ENCODE measurements at places on chromosomes 2 and 18.

- DNase-seq = no peak
Observed at GRCh38 chr2:205827809-205828365, 145.6 kb downstream of the NRP2 start.

DNA sequence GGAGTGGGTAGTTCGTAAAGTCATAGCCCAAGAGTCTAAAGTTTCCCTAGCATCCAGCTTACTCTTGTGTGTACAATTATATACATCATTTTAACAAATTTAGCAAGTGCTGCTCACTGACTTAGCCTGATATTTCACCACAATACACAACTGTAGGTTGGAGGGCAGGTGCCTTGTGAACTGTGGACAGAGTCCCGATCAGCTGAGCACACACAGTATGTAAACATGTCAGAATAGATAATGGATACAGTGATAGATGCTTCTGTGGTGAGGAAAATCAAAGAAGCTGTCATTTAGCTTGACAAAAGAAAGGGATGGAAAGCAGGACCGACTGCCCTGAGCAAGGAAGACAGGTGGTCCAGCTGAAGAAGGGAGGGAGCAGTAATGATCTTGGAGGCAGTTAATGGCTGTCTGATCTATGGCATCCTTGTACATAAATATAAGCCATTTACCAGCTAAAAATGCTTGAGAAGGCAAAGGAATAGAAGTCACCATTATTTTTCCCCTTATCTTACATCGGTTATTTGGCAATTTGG lies 372.8 kb upstream of the UBE2E3 start:
- DNase-seq = no peak

DNA sequence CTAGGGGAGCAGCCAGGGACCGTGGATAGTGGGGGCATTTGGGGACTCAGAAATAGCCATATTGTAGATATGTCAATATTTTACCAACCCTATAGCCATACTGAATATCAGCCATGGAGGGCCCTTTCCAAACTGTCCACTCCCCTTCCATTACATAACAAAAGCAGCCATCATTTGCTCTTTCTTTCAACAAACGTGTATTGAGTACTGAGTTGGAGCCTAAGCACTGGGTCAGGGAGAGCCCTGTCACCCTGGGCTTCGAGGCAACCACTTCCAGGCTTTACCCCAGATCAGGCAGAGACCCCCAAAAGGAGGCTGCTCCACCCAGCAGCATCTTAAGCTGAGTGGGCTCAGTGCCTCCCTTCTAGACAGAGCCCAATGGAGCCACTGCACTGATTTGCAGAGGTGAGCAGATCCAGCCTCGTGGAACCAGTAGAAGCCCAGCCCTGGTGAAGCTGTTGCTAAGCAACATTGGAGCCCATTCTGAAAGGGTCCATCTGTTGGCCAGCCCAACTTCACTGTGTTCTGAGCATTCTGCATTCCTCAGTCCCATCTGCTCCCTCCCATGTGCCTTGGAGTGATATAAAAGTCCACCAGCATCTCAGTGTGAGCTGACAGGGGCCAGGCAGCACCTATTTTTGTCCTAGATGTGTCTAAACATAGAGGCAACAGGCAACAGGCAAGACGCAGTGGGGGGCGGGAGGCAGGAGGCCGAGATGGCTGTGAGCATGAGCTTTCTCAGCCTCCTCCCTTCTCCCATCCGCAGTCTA lies 112.1 kb downstream of the PLB1 start:
- no peak for DNase-seq

GRCh38 chr2:195477248-195477995 lies 179.6 kb upstream of the SLC39A10 start:
- DNase-seq = no peak

DNA sequence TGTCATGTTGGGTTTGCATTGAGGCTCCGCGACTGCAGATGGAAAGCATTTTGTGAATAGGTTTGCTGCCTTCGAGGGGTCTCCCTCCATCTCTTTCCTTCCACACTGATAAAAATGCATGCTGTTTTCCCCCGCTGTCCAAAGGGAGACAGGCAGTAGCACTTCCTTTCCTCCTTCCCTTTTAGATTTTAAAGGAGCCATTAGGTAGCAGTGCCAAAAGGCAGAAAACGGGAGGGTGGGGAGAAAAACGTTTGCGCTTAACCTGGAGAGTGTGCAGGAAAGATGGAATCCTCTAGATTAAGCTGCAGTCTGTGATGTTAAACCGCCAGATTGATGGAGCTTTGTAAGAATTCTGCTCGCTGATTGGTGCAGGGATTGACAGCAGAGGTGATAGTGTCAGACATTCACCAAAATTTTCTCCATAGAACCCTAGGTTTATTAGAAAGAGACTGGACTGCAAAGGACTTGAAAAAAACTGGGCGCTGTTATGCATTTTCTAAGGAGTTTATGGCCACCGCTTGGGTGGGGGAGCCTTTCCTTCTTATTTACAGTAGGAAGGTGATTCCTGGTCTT lies 688 bp downstream of the MAPRE2 start:
- no peak for DNase-seq

DNA sequence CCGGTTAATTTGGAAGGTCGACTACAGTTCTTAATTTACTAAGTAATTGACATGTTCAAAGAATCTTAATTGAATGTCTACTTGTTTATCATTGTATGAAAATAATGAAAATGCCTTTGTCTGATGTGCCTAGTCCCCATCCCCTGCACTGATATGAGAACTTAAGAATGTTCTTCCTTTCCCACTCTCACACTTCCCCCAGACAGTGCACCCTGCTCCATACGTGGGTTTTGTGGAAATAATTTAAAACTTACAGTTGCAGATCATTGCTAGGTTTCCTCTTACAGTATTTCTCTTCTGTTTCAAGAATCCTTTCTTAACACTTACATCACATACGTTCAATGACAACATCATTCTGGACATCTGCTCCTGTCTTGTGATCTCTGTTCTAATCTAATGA lies 3.5 kb downstream of the ICOS start:
- no peak for DNase-seq

DNA sequence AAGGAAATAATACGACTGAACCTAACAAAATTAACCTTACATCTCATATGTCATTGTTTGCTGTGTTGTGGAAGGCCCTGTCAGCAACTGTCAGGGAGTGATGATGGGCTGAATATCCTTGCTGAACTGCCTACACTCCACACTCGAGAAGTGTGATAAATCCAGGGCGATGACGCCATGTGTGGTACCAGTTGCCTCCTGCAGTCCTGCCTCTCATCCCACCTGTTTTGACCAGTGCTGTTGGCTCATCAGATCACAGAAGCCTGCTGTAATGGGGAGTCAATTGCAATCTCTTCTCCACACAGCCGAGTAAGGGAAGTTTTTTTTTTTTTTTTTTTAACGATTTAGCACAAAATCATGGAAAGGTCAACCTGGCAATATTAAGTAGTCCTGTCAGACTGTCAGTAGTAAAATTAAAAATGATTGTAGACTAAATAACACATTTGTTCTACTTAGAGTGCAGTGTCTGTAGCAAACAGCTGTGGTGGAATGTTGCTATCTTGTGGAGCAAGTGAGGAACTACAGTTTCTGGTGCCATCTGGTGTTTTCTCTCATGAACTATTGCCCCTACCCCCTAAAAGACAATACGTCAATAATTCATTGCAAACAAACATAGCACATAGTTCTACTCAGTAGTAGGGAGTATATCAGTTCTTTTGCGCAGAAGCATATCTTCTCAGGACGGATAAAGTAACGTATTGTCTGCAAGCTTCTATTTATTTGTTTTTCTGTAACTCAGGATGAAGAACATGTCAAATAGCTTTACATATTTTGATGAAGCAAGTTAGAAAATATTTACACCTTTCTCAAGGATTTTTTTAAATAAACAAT lies 347.6 kb downstream of the CTNNA2 start:
- no peak for DNase-seq

DNA sequence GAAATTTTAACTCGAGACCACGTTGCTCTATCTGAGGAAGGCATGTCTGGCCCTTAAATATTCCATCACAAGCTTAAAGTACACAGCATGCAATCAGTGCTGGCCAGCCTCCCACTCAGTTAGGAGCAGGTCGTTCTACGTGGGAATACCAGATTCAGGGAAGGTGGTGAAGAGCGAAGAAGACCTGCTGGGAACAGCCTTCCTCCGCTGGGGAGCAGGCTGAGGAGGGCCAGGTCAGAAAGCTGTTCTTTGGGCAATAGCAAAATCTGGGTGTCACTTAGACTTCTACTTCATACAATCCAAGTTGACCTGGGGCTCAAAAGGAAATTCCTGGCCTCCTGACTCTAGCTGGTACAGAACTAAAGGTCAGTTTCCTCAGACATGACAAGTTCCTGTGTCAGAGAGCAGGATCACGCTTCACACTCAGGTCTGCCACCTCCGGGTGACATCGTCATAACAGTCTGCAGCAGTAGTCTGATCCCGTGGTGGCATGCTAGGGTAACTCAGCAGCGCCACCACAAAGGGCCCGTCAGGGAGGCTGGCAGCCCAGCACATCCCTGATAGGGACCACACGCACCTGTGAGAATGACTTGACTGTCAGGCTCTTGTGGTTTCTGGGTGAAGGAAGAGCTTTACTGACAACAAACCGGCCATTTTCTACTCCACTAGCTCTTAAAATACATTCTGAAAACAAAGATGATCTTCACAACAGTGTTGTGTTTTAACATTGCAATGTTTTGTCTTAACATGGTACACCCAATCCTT lies 35.2 kb upstream of the NAPG start:
- peak; percentile 66 for DNase-seq

GRCh38 chr18:47990981-47991380 lies 60.5 kb upstream of the SMAD2 start:
- DNase-seq = no peak

GRCh38 chr2:147449323-147449991 lies 395.4 kb upstream of the ACVR2A start:
- DNase-seq = peak; percentile 2

DNA sequence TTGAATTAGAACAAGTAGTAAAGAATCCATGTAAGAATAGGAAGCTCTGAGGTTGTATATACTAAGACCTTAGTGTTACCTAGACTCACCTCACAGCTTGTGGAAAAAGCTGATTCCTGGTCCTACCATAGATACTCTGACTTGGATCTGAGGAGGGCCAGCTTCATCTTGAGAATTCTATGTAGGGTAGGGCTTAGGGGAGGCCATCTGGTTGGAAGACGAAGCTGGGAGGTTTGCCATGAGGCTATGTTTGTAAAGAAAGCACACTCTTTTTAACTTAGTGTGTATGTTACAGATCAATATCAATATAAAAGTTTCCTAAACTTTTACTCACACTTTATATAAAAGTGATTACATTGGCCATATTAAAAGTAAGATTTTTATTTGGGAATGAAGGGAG lies 77.1 kb upstream of the GALNT5 start:
- no peak for DNase-seq

DNA sequence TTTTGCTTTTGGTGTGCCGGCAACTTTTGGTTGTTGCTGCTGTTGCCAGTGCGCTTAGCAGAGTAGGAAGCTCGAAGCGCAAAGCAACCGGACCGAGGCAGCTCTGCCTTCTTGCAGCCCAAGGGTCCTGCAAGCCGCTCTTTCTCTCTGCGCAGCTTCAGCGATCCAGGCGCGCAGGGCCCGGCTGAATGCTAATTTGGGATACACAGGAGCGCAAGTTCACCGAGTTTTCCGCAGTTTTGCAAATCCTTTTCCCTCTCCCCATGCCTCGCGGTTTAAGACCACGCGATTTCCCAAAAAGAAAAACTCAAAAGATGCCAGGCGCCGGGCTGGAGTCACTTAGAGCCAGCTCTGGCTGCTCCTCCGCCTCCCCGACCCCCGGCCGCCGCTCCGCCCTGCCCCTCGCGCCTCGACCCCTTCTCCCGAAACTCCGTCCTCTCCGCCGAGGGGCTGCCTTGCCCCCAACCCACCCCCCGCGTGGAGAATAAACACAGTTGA lies 13.5 kb upstream of the SIX3 start:
- no peak for DNase-seq

- DNase-seq = no peak
Observed at GRCh38 chr2:208266936-208267335, 881 bp downstream of the PIKFYVE start.

DNA sequence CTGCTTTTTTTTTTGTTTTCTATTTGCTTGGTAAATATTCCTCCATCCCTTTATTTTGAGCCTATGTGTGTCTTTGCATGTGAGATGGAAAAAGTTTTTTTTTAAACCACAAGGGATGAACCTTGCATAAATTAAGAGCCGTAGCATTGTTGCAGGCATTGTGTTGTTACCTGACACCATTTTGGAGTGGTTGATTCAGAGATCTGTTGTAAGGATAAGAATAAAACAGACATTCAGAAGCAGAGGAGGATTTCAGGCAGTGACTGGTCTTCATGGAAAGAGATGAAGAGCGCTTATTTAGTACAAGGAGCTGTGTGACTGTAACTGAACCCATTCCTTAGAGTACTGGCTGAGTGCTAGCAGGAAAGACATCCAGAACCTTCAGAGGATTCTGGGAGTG lies 101.2 kb downstream of the LTBP1 start:
- DNase-seq = no peak

- no peak for DNase-seq
Observed at GRCh38 chr2:235854276-235854675, 313.9 kb downstream of the GBX2 start.

- DNase-seq = no peak
Observed at GRCh38 chr2:222688917-222689316, 17.5 kb downstream of the MOGAT1 start.

- DNase-seq = no peak
Observed at GRCh38 chr2:158021226-158021625, 80.5 kb upstream of the UPP2 start.

DNA sequence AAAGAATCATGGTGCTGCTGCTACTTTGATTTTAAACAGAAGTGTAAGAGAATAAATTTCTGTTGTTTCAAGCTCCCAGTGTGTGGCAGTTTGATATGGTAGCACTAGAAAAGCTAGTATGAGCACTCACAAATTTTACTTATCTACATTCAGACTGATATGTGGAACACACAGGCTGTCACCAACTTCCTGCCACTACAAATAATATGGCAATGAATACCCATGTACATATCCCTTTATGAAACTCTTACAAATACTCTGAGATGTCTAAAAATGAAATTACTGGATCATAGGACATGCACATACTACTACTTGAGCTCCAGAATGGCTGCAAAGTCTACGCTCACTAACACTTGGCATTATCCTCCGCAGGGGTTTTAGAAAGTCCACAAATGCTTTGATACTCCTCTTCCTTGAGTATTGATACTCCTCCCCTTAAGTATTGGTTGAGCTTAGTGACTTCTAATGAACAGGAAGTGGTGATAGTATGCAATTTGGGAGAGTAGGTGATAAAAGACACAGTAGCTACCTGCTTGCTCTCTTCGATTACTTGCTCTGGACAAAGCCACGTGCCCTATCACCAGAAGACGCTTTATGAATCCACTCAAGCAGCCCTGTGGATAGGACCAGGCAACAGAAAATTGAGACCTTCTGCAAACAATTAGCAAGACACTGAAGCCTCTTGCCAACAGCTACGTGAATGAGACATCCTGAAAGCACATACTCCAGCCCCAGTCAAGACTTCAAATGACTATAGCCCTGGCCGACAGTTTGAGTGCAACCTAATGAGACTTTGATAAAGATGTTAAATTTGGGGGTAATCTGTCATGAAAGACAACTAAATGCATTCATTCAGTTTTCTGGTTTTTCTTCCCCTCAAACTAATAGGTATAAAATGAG lies 35.4 kb downstream of the FBXO11 start:
- no peak for DNase-seq

GRCh38 chr2:26043862-26044696 lies 10.2 kb downstream of the RAB10 start:
- DNase-seq = no peak

Measured in stimulated activated CD4-positive, alpha-beta T cell treated with anti-CD3 and anti-CD28 coated beads, TNF-alpha, amount 100 ng/mL, for 48 hours (primary cell).